Stromal cell of bone marrow (primary cell): ENCODE measurements at places on chromosomes 6 and 20.

GRCh38 chr20:18077157-18077556 lies 19.4 kb upstream of the OVOL2 start:
- DNase-seq = no peak

- DNase-seq = no peak
These were observed 243.8 kb upstream of the FOXQ1 start for GRCh38 chr6:1068068-1068467.

DNA sequence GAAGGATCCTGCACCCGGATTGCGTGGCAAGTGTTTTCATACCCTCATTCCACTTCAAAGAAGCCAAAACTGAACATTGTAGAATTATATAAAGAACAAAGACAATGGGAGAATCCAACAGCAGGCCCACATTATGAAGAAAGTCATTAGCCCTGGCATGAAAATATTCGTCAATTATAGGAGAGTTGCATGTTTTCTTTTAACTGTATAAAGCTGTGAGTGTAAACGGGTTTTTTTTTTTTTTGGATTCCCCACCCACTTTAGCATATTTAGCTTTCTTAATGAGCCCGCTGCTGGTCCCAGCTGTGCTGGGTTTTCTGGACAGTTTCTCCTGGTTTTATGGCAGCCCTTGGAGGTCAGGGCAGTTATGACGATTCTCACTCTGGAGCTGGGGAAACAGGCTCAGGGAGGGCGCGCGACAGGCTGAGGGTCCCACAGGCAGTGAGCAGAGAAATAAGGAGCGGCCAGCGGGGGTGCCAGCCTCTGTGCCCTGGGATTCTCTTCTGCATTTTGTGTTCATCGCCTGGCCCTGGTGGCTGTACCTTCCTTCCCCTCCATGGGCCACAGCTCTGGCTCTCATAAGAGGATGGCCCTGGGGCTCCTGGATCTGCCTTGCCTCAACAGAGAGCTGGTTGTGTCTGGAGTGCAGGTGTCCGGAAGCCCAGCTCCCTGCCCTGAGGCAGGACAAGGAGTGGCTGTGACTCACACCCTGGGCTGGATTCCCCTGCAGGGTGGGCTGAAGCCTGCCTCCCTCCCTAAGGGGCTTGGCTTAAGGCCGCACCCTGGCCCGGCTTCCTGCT lies 24.1 kb upstream of the SULF2 start:
- DNase-seq = no peak

GRCh38 chr6:112269979-112270566 lies 15.7 kb upstream of the LAMA4 start:
- no peak for DNase-seq

DNA sequence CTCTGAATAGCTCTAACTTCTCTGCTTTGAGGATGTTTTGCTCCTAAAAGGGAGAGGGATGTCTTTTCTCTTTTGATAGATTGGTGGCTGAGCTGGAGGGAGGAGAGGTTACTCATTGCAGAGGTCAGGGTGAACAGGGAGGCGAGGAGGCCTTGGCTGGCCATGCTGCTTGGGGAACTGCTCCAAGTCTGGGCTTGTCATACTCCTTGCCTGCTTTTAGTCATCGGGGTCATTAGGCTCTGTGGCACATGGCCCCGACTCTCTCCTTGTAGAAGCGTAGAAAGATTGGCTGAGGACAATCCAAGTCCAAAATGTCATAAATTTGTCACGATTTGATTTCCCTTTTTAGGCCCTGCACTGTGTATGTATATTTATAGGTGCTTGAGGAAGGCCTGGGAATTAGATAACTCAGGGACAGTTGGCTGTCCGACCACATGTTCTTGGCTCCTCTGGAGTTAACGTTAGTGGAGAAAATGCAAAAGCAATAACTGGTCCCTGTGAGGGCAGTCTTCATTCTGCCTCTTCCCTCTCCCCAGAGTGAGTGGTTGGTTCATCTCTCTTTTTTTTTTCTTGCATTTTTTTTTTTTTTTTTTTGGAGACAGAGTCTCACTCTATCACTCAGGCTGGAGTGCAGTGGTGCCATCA lies 160.1 kb downstream of the SCP2D1 start:
- DNase-seq = peak; percentile 5

DNA sequence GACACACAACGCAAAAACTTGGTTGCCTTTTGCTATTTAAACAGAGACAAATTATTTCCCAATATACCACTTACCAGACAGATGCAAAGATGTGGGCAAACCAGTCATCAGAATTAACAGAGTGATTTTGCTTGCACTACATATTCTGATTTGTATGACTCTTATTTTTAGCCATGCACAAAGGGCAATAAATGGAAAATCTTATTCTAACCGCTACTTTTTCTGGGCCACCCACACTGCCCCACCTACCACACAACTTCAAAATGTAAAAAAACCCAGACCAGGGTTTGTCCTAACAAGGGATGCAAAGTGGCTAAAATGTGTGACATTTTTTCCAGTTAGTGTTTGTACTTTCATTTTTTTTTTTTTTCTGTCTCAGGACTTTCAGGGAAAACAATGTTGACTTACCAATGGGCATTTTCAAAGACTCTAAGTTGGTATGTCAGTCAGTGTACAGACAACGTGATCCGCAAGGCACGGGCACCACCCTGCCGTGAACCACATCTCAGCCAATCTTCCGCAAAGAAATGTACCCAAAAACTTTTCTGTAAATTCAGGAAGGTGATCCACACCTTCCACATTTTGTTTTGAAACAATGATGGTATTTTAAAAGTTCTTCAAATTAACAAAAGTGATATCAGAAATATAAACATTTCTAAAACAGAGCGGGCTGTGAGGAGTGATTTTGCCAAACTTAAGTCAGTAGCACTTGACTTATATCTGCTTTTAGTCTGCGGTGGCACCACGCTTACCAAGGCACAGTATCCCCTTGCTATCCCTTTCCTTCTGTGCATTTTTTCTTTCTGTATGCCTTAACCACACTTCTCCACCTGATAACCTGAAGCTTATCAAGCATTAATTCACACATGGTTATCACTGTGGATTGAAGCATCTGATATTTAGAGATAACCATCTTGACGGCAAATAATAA lies 185.6 kb downstream of the GJA10 start:
- DNase-seq = no peak
